Fibroblast of villous mesenchyme (primary cell): ENCODE measurements at places on chromosomes 12 and 14. TPM values are rescaled to one million over a fixed set of nuclear protein-coding genes. Genes with fewer than 3 reads are reported as not detected.

The KLRG1 gene
- 0.32 and 0.43 TPM in 2 replicates for total RNA-seq

The RIN3 gene
- total RNA-seq, result 7.3 and 7.4 TPM in 2 replicates

The MORN3 gene
- total RNA-seq, result 0.32 TPM in 1 of 2 replicates, not detected in the other

The LRFN5 gene
- 0.97 and 1.7 TPM in 2 replicates for total RNA-seq

The SLC7A7 gene
- total RNA-seq, result 3.9 and 5.5 TPM in 2 replicates

The MIP gene
- not detected in 2 replicates for total RNA-seq

The MYL2 gene
- not detected in 2 replicates for total RNA-seq

DNA sequence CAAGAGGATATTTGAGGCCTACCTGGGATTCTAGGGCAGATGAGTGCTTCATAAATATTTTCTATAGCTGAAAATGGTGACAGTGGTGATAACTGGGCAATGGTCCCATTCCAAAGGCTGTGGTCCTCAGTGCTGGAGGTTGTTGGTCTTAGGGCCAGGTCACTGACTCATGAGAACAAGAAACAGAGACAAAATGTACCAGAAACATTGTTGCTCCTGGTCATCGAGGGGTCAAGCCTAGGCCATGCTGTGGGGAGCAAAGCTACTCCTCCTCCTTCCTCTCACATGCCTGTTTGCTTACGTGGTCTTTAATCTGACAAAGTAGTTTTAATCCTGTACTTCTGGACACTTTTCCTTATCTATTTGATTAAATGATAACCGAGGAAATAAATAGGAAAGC is 33.8 kb downstream of the ERG28 start:
- no peak for DNase-seq

DNA sequence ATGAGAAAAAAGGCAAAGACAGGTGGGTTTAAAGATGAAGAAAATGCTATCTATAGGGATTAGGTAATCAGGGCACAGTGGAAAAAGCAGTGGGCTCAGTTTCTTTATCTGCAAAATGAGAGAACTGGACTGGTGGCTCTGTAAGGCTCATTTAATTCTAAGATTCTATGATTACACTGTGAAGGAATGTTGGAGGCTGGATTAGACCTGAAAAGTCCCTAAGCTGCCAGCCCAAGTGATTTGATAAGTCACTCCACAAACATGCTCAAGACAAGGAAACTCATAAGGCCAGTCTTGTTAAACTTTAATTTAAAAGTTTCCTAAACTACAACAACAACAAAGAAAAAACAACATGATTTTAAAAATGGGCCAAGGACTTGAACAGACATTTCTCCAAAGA is 75.1 kb downstream of the DCAF5 start:
- peak; percentile 73 for DNase-seq

- DNase-seq, result peak; percentile 38
These were observed 26.5 kb downstream of the BMP4 start for GRCh38 chr14:53929871-53930715.

GRCh38 chr12:67929384-67929772 is 59.9 kb upstream of the IFNG-AS1 start:
- no peak for DNase-seq

GRCh38 chr14:97153527-97153926 is 356.3 kb downstream of the VRK1 start:
- no peak for DNase-seq

DNA sequence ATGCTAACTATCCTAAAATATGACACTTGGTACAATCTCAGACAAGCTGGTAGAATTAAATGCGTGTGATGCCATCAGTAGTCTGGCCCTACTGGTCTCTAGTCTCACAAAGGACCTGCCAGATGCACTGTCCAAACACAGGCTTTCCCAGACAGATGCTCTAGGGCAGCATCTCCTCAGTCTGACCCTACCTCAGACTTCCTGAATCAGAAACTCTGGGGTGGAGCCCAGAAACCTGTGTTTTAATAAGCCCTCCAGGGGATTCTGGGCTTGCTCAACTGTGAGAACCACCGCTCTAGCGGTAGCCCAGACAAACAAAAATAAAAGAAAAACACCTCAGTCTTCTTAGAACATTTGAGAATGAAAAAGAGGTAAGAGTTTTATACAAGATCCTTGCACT is 48.0 kb downstream of the BDKRB1 start:
- no peak for DNase-seq

GRCh38 chr12:110005319-110005973 is 6.2 kb downstream of the ANKRD13A start:
- DNase-seq, result no peak

DNA sequence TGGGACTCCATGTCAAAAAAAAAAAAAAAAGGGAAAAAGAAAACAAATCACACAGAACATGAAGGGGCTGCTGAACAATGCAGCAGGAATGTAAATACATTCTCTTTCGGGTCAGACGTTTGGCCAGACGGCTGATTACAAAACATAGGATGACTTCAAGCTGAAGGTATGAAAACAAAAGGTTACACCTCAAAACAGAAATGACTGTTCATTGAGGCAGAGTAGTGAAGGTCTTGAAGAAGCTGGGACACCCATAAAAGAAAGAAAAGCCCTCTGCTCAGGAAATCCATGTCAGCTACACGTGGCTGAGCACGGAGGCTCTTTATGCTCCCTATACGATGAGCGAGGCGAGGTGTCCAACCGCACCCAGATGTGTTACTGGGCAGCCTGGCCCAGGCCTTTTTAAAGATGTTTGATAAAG is 37.7 kb downstream of the FGD4 start:
- DNase-seq, result peak; percentile 95

GRCh38 chr12:100666588-100666987 is 93.1 kb downstream of the GAS2L3 start:
- no peak for DNase-seq

- peak; percentile 95 for DNase-seq
These were observed at the start of gene CPSF6 for GRCh38 chr12:69239352-69239921. CPSF6 (plus strand) TSS chr12:69239569; CDS start chr12:69239647, 78 bp downstream.

DNA sequence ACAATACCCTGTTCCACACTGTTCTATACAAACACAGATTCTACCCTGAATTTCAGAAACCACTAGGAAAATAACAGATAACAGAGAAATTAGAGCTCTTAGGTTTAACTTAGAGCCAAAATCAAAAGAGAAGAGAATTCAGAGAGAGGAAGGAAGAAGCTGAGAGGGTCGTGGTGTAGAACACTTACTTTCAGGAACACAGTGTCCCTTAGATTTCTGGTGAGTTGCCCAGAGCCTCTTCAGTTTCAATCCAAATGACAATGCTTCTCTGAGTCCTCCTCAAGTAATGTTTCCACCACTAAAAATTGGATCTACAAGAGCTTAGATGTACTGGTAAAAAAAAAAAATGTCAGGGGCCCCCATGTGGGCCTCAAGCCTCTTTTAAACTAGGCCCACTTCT is 2.6 kb downstream of the YAF2 start:
- no peak for DNase-seq

- DNase-seq, result no peak
These were observed 12.8 kb upstream of the RILPL1 start for GRCh38 chr12:123546281-123546680.
